Thymus (tissue), 14 donors: ENCODE measurements at places on chromosomes 12 and 14.

DNA sequence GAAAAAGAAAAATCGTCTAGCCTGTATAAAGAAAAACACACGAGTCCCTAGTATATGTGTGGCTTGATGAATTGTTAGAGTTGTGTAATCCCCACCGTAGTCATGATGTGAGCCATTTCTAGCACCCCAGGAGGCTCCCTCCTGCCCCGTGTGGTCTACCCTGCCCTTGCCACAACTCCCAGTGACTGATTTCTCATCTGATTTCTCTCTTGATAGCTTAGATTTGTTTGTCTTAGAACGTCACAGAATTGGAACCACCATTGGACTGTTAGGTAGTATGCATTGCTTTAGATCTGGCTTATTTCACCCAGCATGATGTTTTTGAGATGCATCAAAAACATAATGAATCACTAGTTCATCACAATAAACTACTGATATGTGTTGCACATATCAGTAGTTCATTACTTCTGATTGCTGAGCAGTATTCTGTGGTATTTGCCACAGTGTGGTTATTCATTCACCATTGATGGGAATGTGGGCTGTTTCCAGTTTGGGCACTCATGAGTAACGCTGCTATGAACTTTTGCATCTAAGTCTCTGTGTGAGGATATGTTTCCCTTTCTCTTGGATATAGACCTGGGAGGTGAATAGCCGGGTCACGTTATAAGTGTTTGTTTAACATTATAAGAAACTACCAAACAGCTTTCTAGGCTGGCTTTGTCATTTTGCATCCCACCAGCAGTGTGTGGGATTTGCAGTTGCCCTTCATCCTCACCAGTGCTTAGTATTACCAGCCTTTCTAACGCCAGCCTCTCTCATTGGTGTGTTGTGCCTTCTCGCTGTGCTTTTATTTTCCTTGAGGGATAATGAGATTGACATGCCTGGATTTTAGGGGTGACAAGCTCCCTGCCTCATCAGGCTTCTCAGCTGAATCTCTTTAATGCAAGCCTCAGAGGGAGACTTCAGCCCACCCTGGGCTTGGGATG is 31.9 kb upstream of the NCOR2 start:
- no peak for DNase-seq

GRCh38 chr14:105379946-105380345 is 18.4 kb upstream of the TEX22 start:
- DNase-seq: no peak

- DNase-seq: no peak
These were observed 124.3 kb downstream of the PPHLN1 start for GRCh38 chr12:42450248-42450647.

DNA sequence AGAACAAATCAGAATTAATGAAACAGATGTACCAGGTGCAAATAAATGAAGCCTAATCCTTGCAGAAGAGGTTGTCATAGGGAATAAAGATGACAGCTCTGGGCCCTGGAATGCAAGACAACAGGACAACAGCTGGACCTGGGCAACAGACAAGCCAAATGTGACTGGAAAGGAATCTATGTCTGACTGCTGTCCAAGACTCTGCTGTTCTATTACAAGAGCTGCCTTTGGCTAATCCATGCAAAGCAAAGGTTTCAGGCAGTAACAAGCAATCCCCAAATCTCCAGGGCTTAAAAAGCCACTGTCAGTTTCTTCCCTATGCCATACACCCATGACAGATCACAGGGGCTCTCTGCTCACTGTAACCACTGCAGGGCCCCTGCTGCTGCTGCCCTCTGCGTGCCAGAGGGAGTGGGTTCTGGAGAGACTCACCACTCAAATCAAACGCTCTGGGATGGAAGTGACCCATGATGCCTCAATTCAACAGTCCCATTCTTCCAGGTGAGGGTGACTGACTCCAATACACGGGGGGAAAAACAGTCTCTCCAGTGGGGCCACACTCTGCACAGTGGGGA is 218.9 kb upstream of the SFSWAP start:
- DNase-seq: no peak

DNA sequence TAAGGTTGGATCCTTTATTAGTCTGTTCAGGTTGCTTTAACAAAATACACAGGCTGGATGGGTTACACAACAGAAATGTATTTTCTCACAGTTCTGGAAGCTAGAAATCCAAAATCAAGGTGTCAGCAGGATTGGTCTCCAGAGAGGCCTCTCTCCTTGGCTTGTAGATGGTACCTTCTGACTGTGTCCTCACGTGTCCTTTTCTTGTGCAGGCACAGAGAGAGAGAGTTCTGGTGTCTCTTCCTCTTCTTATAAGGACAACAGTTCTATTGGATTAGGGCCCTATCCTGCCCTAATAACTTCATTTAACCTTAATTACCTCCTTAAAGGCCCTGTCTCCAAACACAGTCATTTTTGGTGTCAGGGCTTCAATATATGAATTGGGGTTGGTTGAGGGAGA is 4.6 kb upstream of the ANKRD33 start:
- DNase-seq: no peak

- DNase-seq: no peak
These were observed 143.4 kb downstream of the KIF26A start for GRCh38 chr14:104281768-104282301.

GRCh38 chr12:6833189-6833890 is 5.1 kb downstream of the P3H3 start:
- DNase-seq: no peak

DNA sequence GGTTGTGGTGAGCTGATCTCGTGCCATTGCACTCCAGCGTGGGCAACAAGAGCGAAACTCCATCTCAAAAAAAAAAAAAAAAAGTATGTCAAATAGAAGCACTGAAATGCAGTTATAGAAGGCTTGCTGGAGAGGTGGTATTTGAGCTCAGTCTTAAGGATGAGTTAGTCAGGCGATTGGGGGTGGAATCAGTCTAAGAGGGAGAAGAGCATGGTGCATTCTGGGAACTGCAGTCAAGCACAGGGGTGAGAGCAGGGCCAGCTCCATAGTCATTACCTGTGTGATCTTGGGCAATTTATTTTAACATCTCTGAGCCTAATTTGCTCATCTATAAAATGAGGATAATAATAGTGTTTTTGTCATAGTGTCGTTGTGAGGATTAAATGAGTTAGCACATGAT is 5.9 kb upstream of the GNB3 start:
- no peak for DNase-seq

- no peak for DNase-seq
These were observed 598.8 kb downstream of the C12orf50 start for GRCh38 chr12:87430444-87430843.

DNA sequence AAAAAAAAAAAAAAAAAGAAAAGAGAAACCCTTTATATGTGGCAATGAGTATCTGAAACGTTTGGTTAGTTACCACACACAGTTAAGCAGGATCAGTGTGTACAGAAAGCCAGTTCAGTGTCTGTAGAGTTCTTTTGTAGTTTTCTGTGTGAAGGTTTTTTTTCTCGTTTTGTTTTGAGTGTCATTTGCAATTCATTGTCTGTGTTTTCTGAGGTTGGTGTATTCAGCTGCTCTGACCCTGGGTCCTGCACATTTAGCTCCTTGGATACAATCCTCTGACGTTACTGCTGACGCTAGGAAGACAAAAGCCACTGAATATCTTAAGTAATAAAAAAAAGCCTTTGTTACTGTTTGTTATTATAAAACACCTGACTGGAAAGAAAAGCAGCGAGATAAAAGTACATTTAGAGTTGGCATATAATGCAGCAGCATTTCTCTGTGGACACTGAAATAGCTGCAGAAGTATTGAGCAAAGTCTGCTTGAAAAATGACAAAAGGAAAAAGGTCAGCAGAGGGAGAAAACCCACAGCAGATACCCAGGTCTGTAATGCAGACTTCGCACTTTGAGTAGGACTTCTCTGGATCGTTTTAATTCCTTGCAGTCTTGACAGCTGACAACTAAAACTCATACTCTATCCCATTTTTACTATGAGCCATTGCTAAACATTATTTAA is 89.0 kb downstream of the POLR3B start:
- no peak for DNase-seq

- DNase-seq: peak; percentile 45
These were observed 81.6 kb downstream of the MYRFL start for GRCh38 chr12:69906411-69907216.

DNA sequence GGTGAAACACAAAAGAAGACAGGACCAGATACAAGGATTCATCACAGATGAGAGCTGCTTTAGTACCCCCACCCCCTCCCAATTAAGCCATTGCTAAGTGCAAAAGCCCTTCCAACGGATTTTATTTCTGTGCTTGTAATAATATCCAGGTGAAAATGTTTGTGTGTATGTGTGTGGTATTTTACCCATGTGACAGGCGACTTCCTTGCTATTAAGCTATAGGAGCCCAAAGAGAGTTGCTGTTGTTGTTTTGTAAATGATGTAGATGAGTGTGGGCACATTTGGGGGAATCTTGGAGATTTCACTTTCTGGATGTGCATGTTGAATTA is 3.2 kb upstream of the HOXC4 start:
- DNase-seq: no peak

- DNase-seq: no peak
These were observed 156.3 kb downstream of the RIMBP2 start for GRCh38 chr12:130559806-130560205.

GRCh38 chr12:130956456-130957303 is 3.0 kb downstream of the ADGRD1 start:
- DNase-seq: no peak

DNA sequence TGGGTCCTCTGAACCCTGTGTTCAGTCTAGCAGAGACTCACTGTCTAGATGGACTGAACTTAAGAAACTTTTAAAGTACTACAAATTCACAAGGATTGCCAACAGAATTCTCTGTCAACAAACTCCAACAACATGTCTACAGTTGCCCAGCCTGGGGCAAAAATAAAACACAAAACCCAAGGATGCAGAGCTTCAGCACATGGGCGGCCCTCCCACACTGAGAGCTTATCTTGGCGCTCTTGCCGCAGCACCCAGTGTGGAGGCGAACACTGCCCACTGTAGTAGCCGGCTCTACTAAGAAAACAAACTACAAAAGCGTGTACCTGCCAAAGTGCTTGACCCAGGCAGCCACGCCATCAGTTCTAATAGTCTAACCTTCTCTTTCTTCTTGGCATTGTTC is 66.7 kb downstream of the PTPN21 start:
- DNase-seq: no peak

- no peak for DNase-seq
These were observed 563 bp upstream of the STXBP6 start for GRCh38 chr14:25050269-25051150.

GRCh38 chr12:28866715-28867503 is 282.2 kb upstream of the FAR2 start:
- DNase-seq: no peak

DNA sequence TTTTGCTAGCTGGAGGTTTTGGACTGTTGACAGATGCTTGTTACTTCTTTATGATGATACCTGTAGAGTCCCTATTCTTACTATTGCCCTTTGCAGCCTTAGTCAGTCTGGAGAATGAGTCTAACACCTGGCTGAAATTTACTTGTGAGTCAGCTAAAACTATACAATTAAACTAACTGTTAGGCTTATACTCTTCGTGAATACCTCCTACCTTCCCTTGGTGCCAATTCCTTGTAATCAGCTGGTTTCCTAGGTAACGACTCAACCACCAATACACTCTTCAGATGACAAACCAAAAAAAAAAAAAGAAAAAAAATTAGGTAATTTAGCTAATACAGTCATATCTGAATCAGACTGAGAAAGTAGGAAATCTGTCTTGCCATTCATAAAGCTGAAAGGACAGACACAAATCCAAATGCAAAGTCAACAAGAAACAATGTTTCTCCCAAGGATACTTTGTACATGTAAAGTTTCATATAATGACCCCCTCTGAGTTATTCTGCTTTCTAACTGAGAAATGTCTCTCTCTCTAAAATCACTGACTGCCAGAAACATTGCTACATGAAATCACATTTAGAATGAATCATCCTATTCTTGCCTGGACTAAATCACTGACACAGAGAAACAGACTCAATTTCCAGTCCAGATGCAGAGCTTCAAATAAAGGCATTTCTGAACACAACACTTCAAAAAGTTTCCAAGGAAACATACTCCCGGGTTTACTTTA is 56.5 kb upstream of the CDKL1 start:
- no peak for DNase-seq

DNA sequence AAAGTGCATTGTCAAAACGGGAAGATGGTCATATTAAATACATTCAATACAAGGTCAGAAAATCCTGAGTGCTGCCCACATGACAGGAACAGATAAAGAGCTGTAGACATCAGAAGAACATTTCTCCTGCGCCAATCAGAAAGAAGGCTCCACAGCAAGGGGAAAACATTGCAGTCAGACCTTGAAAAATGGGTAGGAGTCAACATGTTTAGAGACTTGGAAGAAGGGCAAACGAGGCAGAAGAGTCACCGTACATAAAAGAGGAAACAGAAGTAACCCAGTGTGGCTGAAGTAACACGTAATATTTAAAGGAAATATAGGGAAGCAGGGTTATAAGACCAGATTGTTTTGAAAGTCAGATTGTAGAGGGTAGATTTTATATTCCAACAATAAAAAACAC is 11.9 kb downstream of the SPPL3 start:
- DNase-seq: no peak

- DNase-seq: no peak
These were observed 190.0 kb downstream of the SLC38A4 start for GRCh38 chr12:46635818-46636217.

GRCh38 chr12:55974308-55974730 is 441 bp downstream of the RAB5B start:
- DNase-seq: no peak

DNA sequence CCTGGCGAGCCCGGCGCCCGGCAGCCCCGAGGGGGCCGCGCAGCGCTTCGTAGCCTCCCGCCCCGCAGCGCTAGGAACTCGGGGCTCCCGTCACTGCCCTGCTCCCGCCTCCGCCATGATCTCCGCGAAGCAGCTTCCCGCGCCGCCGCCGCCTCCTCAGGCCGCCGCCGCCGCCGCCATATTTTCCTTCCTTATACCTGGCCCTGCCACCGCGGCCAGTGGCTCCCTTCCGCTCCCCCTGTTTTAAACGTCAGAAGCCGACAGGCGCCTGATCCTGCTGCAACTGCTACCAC is 286 bp downstream of the PPP4R3A start:
- no peak for DNase-seq

DNA sequence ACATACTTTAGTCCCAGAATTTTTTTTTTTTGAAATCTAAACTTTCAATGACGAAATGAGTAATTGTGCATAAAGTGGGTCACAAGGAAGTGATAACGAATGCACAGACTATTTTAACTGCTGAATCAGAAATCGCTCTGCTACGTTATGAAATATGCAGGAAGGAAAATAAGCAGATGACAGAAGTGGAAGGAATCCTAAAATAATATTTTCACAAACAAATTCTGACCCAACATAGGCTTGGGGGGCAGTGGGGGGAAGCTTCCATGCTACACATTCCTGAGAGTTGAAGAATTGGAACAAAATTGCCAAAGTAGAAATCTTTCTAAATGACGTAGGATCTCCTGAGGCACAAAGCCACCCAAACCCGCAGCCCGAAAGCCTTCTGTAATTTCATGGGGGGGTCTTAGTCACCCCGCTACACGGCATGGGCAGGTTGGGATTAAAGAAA is 89.6 kb downstream of the ARF6 start:
- no peak for DNase-seq

- DNase-seq: no peak
These were observed 13.0 kb downstream of the PARP2 start for GRCh38 chr14:20356422-20356821.

- no peak for DNase-seq
These were observed 373.4 kb downstream of the NUAK1 start for GRCh38 chr12:105765053-105766014.
